Stimulated activated CD4-positive, alpha-beta T cell treated with anti-CD3 and anti-CD28 coated beads, Interleukin-4, amount 100 ng/mL, for 1 hour (primary cell): ENCODE measurements at places on chromosomes 1 and 21.

GRCh38 chr1:198713081-198713480, 74.2 kb downstream of the PTPRC start:
- no peak for DNase-seq

DNA sequence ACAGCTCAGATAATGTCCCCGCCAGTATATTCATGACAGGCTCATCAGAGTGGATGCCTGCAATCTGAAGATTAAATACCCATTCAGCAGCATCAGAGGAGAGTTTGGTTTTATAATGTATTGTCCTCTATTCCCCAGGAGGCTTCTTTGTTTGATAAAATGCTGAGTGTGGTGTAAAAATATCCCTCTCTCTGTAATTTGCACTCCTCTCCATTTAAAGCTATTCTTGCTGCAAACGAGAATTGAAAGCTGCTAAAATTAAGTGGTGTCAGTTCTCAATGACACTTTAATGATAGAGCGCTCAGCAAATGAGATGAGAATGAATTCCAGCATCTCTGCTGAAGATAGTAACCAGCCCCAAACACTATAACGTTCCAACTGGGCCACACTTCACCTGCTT, 205.7 kb upstream of the RRP15 start:
- DNase-seq: no peak

DNA sequence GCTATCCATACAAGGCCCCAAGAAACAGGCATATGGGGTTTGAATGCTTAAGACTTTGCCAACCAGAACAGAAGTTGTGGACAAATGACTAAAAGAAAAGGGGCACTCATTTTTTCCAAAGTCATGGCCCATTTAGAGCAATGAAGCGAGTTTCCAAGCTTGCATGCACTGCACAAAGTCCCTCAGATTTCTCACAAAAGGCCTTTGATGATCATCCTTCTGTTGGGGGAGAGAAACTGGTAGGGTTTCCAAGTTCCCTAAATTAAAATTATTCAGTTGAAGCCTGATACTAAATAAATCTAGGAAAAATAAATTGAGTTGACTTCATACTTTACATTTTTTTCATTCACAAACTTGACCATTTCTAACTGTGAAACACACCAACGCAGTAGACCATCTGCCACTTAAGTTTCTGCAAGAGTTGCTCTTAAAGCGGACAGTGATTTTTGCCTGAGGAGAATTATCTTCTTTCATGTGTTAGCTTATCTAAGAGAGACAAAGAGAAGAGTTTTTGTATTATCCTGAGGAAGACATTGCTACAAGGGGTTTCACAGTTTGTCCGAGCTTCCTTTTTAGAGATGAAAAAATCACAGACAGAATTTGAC, 139.2 kb downstream of the SEC16B start:
- DNase-seq: no peak

- DNase-seq: no peak
These were observed 43.8 kb upstream of the KCNE2 start for GRCh38 chr21:34320011-34320410.

DNA sequence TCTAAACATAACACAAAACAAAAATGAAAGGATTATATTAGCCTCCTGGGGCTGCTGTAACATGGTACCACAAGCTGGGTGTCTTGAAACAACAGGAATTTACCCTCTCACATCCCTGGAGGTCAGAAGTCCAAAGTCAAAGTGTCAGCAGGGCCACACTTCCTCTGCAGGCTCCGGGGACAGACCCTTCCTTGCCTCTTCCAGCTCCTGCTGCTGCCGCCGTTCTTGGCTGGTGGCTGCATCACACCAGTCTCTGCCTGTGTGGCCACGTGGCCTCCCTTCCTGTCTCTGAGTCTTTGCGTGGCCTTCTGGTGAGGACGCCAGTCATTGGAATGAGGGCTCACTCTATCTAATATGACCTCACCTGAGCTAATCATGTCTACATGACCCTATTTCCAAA, 8.2 kb downstream of the SLC37A1 start:
- DNase-seq: no peak

DNA sequence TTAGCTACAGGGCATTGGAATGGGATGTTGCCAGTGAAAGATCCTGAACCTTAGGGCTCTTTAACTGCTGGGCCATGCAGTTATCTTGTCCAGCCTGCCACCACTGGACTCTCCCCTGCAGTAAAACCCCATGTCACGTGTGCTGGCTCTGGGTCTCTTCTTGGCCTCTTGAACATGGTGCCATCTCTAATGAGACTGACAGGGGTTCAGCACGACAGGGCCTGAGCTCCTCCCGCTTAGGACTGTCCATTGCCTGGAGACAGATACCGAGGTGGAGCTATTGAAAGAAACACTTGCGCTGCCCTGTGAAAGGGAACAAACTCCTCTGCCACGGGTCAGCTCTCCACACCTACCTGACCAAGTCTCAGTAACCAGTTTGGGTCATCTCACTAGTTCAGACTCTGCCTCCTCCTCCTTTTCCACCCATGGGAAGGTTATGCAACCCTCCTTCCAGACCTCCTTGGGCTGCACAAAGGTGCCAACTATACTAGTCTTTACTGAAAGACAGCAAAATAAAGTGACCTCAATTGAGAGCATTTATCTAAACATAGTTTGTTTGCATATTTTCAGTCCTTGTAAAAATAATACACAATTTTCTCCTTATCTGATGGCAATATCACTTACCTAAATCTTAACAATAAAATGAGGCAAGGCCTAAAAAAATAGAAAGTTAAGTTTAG, 66.0 kb downstream of the GNG12 start:
- no peak for DNase-seq

DNA sequence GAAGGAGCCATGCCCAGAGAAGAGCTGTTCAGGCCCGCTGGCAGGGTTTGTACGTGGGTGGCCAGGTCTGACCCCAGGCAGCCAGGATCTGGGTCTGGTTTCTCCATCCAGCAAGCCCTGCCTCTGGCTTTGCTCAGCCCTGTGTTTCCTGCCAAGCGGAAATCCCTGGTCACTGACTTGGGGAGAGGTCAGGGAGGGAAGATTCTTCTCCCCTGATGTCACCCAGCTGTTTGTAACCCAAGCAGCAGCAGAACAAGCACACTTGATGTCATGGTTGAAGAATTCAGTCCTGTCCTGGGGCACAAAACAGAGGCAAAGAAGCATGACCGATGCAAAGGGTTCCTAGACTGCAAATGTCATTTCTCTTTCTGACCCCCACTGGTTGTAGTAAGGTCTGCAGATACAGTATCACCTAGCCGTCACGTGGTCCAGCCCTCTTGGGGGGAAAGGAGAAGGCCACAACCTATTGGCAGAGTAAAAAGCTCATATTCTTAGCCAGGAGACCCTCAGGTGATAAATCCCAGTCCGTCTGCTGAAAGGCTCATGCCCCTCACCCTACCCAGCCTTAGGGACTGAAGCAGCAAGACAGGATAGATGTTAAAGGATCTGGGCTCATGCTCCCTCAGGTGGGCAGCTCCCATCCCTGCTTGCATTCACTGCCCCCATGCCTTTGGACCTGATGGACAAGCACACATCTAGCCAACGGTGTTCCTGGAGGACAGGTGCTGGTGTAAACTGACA, 120.9 kb downstream of the SYT2 start:
- DNase-seq: no peak

DNA sequence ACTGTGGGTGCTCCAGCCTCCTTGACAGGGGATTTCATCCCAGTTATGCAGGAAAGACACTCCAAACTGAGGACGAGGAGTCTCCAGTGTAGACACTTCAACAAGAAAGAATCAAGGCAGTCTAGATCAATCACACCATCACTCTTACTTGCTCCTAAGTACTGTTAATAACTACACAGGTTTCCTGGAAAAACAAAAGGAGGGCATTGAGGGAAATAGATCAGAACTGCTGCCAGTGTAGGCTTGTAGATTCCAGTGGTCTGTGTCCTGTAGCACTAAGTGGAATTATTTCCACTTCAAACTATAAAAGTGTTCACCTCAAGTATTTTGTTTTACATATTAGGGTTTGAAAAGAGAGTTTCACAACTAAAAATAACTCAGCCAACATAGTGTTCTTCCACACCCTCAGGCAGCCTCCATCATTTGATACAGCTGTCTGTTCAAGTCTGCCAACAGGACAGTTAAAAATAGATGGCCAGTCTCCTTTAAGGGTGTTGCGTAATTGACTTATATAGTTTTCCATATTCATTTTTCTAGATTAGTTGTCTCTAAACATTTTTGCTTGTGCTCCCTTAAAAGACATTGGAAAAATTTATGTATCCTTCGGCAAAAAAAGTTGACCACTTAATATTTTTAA, 32.0 kb upstream of the AGL start:
- DNase-seq: no peak

DNA sequence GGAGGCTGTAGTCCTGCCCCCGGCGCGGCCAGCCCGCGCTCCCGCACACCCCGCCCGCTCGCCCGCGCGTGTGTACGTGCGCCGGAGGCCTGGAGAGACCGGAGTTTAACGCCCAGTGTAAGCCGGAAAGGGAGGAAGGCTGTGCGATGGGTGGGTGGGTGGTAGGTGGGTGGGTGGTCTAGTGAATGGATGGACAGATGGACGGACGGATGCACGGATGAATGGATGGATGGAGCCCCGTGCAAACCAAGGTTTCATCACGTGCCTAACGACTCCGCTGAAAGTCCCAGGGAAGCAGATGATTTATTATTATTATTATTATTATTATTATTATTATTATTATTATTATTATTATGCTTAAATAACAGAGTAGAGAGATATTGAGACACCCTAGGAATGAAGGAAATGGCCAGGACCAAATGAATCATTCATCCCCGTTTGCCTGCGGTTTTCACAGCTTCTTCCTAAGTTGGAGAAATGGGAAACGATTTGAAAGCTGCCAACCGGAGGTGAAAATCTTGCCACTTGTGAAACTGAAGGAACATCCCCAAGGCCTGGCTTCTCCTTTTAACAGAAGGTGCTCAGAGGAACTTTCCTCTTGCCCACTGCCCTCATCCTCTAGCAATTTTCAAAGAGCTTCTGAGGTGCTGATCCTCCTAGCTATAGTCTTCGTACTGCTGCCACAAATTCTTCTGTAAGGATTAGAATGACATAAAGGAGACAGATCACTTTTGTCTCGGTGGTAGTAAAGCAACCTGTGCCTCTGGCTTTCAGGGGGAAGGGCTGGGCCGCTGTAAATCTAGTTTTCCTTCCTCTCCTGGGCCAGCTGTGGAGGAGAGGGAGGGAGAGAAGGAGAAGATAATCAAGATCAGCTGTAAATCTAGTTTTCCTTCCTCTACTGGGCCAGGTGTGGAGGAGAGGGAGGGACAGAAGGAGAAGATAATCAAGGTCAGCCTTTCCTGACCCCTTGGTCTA, 648 bp upstream of the RGS7 start:
- no peak for DNase-seq

DNA sequence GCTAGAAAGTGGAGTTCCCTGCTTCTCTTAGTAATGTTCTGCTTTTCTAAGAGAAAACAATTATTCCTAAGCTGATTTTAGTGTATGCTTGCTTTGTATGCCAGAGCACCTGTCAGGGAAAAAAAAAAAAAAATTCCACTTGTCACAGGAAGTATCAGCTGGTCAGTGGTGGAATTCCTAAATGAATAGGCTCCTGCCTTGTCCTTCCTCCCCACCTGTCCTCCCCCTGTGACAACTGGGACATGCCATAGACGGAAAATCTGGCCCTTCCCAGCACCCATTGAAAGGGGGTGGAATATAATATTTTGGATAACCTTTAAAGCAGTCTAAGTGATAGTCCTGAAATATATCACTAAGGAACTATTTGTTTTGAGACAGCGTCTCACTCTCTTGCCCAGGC, 10.8 kb downstream of the FNDC5 start:
- no peak for DNase-seq

DNA sequence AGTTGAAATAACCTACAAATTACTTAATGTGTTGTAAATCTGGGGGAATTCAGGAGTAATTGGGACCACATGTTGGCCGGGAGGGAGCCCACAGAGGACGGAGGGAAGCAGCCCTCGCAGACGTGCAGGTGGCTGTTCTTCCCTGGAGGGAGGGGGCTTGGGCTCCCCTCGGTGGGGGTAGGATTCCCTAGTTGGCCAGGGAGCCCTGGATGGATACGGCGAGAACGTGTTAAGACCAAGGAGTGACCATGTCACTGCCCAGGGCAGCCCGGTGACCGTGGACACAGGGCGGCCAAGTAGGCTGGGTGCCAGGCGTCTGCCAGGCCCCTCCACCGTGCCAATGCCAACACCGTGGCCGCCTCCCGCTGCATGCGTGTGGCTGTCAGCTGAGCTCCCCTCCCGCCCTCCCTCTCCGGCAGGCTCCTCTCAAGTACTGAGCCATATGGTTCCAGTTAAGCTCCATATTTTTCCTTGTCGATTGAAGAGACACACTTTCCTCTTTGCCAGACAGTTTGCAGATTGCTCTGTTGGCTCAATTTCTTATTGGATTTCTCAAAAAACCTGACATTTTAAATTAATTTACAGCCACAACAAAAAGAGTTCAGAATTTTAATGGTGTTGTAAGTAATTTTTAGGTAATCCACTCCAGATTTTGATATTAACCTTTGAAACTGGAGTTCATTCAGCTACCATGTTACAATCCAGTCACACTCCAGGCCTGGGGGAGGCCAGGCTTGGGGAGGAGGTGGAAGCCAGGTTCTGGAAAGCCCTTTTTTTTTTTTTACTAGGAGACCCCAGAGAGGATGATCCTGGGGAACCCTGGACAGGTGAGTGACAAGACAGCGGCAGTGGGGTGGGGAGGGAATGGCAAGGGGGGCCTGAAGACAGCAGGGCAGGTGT, 71.2 kb downstream of the CASZ1 start:
- DNase-seq: no peak

DNA sequence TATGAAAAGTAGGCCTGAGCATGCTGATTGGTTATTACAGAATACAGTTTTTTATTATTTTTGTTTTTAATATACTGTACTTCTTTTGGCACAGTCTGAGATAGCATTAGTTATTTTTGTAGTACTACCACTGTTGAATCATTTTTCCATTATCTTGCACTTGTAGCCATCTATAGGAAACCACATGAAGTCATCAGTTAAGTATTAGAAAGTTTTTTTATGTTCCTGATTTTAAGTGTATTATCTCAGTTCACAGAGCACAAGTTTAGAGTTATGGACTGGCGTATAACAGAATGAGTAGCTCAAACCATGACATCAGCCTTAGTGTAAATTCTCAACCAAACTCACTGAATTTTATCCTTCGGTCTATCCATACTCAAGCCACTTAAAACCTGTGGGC, 22.8 kb downstream of the DHX9 start:
- no peak for DNase-seq

DNA sequence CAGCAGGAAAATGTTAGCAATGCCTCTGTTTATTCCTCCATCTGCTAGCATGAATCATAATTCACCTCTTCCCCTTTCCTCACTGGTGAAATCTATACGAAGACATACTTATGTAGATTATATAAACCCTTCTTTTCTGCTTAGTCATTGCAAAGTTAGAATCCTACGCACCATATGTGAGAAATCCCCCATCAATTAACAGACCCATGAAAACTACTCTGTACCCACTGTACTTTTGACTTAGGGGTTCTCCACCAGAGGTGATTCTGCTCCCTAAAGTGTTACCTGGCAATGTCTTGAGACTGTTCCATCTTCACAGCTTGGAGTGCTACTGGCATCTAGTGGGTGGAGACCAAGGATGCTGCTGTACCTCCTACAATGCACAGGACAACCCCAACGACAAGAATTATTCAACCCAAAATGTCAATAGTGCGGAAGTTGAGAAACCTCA, 49.6 kb upstream of the KCTD3 start:
- DNase-seq: no peak

GRCh38 chr1:28374297-28374696, 4.8 kb downstream of the PHACTR4 start:
- no peak for DNase-seq

- no peak for DNase-seq
These were observed 17.5 kb downstream of the NEK7 start for GRCh38 chr1:198174297-198174696.

GRCh38 chr21:39666681-39667315, 54.1 kb downstream of the B3GALT5 start:
- no peak for DNase-seq
